Sigmoid colon (tissue), 7 donors: ENCODE measurements at places on chromosomes 5 and 9. TPM values are rescaled to one million over a fixed set of nuclear protein-coding genes. Genes with fewer than 3 reads are reported as not detected.

Gene SLC9A3
- total RNA-seq = 0.83 TPM

Gene PPP3R2
- not detected for total RNA-seq

Gene HNRNPAB
- total RNA-seq = 86.1 TPM

Gene MRPS27
- 64.0 TPM for total RNA-seq

Gene ZNF366
- 2.2 TPM for total RNA-seq
